ENCODE measurements at places on chromosomes 13 and 19. TPM values are rescaled to one million over a fixed set of nuclear protein-coding genes. Genes with fewer than 3 reads are reported as not detected.

CIC gene
- total RNA-seq: 51.2 TPM

KLK10 gene
- 0.33 TPM for total RNA-seq

ZNF763 gene
- not detected for total RNA-seq

ZNF534 gene
- total RNA-seq: not detected

PCDH17 gene
- total RNA-seq: not detected

KIR2DL1 gene
- total RNA-seq: not detected

ZNF442 gene
- not detected for total RNA-seq
